ENCODE measurements at places on chromosomes 2 and 18. TPM values are rescaled to one million over a fixed set of nuclear protein-coding genes. Genes with fewer than 3 reads are reported as not detected.
A peak's percentile ranks its signal among the peaks of the same experiment; 100 is the strongest.

- no peak for DNase-seq
These were observed 391.5 kb downstream of the GALNT13 start for GRCh38 chr2:154263206-154263605.

GRCh38 chr2:36556842-36557241 is 41.1 kb downstream of the FEZ2 start:
- DNase-seq = peak; percentile 65

GRCh38 chr2:230687498-230687897 is 25.1 kb upstream of the CAB39 start:
- peak; percentile 38 for DNase-seq

- no peak for DNase-seq
These were observed 7.8 kb downstream of the AGBL5 start for GRCh38 chr2:27059141-27059820.

DNA sequence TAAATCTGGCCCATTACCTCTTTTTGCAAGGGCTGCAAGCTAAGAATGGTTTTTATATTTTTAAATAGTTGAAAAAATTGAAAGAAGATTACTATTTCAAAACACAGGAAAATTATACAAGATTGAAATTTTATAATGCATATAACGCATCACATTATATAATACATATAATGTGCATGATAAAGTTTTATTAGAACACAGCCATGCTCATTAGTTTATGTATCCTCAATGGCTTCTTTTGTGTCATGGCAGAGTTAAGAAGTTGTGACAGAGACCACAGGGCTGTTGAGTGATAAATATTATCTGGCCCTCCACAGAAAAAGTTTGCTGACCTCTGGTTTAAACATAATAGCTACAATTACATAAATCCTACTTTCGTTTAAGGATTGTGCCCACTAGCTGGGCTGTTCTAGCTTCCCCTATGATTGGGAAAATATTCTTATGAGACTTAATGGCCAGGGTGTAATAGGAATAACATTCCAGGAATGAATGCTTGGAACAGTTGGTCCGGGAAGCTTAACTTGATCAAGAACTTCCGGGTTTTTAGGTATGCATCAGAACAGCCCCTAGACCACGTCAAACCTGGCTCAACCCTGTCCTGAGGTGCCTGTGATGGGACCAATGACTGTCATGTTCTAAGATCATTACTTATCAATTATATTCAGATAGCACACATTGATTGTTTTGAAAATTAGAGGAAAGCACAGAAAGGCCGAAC is 98.7 kb upstream of the LPIN2 start:
- peak; percentile 31 for DNase-seq

DNA sequence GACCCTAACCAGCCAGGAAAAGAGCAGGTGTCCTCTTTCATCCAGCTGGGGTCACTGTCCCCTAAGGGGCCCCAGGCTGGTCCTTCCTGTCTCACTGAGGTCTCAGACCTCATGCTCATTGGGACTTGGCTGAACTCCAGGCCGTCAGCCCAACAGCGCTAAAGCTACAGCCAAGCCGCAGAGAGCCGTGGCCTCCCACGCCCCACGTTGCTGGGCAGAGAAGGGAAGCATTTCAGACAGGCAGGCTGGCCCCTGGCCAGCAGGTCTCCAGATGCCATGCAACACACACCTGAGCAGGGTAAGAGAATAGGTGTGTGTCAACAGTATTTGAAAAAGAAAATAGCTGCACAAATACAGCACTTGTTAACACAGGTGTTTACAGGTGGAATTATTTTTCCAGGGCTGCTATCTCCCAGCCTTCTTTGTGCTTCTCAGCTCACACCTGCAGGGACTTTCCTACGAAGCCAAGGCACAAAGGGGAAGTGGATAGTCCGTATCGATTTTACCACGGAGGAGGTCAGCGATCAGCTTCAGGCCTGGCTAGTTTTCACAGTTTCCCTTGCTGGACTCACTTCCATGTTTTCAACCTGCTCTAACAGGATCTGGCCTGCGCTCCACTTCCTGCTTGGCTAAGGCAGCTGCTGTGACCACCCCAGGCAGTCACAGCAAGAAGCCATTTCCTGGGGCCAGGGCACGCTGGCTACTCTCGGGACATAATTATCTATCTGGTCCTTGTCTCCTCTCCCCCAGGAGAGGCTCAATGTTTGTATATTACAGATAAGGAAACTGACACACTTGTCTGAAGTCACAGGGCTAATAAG is 156.1 kb upstream of the ID2 start:
- DNase-seq = no peak

- DNase-seq = peak; percentile 65
These were observed 27.5 kb downstream of the EML4 start for GRCh38 chr2:42196403-42197267.

DNA sequence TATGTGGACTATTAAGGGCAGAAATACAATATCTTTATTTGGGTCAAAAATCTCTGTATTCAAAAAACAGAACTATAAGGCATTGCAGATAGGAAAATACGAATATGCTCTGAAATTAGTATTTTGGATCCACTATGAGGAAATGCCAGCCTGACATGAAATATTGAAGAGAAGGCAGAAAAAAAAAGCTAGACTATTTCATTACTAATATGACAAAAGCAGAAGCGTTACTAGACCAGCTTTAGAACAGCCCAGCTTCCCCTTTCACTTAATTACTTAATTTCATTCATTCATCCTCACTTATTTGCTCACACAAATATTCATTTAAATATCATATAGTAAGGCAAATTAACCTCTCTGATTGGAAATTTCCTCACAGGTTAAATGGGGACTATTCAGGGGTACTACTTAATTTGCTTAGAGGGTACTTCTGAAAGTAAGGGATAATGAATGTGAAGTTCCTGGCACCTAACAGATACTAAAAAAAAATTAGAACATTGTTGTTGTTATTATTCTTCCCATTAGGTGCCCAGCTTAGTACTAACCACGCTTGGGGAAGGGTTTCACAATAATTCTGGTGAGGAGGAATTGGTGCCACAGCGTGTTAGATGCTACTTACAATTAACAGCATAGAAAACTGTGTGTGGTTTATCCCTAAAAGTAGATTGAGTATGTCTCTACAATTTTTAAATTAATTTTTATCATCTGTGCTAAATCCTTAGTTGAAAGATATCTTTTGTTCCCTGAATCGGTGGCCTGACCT is 71.1 kb upstream of the CTLA4 start:
- DNase-seq = no peak

DNA sequence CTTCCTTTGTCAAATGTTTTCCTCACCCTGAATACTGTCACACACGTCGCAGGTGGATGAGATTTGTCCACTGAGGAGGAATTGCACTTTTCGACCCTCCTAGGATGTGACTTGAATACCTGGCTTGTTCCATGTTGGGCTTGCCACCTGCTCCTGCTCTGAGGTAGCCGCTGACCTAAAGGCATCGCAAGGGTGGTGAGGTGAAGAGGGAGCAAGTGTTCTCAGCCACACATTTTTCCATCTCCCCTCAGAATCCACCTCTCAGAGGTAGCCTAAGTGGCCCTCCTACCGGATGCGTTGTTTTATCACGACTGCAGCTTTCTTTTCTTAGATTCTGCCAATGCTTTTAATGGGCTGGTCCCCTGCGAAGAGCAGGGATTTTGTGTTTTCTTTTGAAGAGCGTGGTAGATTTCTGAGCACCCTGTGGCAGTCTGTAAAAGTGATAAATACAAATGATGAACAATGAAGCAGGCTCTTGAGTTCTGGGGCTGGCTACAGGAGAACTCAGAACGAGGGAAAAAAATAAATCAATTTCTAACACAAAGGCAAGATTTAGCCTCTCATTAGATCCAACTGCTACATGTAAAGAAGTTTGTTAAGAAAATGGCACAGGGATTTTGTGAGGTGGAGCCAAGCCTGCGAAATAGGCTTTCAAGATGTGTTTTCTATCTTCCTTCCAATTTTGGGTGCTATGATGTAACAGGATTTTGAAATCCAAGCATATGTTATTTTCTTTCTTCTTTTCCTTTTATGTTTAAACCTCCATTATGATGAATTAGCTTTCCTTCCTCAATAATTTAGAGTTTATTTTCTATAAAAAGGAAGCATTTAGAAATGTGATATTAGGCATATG is 386.7 kb downstream of the TGIF1 start:
- DNase-seq = no peak

DNA sequence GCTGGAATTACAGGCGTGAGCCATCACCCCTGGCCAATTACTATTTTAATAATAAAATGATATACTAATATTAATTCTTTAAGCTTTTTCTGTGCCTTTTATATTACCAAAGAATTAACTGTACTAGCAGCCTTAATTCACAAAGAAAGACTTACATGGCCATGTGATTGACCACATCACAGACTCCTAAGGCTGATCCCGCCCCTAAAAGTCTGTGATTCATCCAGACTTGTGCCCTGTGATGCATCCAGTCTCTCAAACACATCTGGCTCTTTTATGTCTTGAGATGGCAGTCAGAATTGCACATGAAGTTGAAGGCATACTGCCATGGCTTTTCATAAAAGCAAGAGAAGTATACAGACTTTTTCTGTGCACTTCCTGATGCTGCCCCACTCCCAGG is 91.7 kb downstream of the DTNA start:
- peak; percentile 85 for DNase-seq

- no peak for DNase-seq
These were observed 105.3 kb upstream of the UGP2 start for GRCh38 chr2:63736354-63736753.

- DNase-seq = peak; percentile 64
These were observed 41.2 kb upstream of the DAPL1 start for GRCh38 chr2:158753641-158754611.

GYPC gene
- 38.4 TPM for total RNA-seq

All from LHCN-M2 (cell line).